Naive thymus-derived CD4-positive, alpha-beta T cell (primary cell): ENCODE measurements at places on chromosomes 16 and 17.

- peak; percentile 60 for DNase-seq
These were observed 19.9 kb upstream of the GPATCH8 start for GRCh38 chr17:44522883-44523671.

GRCh38 chr17:78133179-78133951 is 2.8 kb downstream of the TMC8 start:
- no peak for DNase-seq

GRCh38 chr17:19723964-19724363 is 7.6 kb upstream of the SLC47A2 start:
- DNase-seq = peak; percentile 7

DNA sequence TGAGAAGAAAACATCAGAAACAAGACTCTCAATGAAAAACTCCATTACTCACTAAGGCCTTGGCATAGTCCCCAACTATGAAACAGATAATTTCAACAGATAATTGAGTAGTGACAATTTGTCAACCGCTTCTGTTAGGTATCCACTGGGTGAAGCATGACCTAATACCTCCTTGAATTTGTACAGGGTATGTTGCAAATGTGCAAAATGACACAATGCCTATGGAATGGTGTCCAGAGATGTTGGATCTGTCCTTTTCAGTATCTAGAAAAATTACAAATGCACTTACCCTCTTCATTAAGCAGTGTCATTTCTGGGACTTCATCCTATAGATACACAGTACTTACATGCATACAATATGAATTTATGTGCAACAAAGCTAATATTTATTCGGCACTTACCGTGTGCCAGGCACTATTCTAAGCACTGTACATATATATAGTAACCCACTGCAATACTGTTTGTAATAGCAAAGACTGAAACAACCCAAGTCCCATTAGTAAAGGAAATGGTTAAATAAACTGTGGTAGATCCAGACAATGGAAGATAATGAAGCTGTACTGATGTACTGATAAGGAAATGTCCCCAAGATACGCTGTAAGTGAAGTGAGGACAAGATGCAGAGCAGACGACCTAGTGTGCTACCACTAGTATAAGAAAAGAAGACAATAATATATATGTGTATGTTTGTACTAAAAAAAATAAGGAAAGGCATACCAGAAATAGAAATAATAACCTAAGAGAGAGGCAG is 21.4 kb upstream of the SLC6A4 start:
- no peak for DNase-seq

- no peak for DNase-seq
These were observed 19.9 kb downstream of the RPH3AL start for GRCh38 chr17:332558-333322.

DNA sequence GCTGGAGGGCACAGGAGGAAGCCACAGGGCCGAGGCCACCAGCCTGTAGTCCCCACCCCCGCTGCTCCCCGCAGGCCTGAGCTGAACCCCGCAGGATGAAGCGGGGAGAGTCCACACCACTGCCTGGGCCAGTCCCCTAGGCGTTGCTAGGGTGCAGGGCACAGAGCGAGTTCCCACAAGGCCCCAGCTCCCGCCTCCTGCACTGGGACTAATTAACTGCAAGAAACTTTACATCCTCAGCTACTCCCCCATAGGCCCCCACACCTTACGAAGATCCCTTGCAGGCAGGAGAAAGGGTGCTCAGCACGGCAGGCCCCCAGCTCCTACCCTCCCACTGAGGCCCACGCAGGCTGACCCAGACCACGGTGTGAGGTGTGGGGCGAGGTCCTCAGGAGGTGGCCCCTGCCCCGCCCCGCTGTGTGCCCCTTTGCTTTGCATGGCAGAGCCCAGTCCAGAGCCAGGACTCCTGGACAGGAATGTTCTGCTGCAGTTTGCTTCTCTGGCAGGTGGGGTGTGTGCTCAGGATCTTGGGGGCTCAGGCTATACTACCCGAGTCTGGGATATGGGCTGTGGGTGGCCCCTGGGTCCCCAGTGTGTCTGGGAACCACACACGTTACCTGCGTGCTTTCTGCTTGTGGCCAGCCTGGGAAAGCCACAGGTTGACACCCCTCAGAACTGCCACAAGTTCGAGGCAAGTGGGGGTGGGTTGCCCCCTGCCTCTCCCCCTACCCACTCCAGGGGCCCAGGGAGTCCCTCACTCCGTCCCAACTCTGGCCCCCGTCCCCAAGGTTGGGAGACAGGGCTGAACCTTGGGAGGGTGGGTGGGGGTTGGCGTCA is 1.2 kb downstream of the GNG13 start:
- no peak for DNase-seq

DNA sequence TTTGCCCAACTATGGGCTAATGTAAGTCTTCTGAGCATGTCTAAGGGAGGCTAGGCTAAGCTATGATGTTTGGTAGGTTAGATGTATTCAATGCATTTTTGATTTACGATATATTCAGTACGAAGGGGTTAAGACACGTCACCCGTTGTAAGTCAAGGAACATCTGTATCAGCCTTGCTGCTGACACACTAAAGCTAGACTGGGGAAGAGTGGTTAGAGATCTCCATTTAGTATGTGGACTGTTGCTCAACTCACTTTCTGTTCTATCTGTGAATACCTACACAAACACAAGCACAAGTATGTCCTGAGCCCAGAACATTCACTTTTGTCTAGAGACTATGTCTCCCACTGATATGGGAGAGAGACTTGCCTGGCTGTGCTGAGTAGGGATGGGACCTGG is 71.5 kb downstream of the VMP1 start:
- no peak for DNase-seq

- DNase-seq = no peak
These were observed 199.5 kb downstream of the PRKCB start for GRCh38 chr16:24035127-24035842.

DNA sequence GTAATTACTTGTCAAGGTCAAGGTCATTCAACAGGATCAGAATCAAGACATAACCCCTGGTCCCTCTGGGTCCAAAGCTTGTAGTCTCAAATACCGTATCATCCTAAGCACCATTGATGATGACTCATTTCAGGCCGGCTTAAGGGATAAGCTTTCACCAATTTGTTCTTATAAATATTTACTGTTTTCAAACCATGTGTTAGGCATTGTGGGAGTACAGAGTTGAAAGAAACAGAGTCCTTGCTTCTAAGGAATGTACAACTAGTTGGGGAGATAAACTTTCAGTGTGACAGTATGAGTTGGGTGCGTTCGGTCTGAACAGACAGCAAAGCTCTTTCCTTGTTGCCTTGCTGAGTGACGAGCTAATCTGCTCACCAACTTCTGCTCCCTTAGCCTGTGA is 183.5 kb upstream of the MAF start:
- no peak for DNase-seq

DNA sequence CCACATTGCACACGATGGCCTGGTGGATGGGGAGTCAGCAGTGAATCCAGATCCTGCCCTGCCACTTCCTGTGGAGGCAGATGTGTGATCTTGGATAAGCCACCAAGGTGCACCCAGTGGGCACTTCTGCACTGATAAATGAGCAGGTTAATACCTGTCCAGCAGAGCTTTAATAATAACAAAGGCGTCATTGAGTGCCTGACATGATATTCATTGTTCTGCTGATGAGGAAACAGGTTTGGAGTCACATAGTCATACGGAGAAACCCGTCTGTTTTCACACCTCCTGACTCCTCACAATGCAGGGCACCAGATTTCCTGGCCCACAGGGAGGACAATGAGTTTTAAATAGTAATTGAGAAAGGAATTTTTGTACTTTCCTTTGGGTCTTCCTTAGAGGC is 324.6 kb upstream of the CDH5 start:
- DNase-seq = no peak

DNA sequence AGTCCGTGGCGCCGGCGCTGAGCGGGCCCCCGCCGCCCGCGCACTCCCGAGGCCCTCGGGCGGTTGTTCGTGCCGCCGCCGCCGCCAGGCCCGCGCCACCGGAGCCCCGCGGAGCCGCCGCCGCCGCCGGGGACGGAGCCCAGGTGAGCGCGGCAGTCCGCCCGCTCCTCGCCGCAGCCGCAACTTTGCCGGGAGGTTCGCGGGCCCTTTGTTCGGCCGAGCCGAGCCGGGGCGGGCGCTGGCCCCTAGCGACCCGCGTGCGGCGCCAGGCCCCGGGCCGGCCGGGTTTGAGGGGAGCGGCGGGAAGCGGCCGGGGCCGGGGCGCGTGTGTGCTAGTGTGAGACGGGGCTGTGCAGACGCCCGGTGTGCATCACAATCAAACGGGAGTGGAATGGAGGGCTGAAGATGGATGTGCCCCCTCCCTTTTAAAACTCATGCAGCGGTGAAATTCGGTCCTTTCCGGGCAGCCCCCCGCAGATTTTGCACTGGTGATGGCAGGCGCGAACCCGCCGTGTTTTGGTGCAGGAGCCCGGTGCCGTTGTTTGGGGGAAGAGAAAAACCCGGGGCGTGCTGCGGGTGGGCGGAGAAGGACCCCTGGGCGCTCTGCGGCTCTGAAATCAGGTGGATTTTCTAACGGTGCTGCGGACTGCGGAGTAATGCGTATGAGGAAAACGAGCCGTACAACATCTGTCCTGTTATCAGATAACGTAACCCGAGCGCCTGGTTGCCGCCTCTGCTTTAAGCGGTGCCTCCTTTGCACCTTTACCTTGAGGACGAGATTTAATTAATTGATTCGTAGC is 823 bp downstream of the TNRC6C start:
- DNase-seq = peak; percentile 55

DNA sequence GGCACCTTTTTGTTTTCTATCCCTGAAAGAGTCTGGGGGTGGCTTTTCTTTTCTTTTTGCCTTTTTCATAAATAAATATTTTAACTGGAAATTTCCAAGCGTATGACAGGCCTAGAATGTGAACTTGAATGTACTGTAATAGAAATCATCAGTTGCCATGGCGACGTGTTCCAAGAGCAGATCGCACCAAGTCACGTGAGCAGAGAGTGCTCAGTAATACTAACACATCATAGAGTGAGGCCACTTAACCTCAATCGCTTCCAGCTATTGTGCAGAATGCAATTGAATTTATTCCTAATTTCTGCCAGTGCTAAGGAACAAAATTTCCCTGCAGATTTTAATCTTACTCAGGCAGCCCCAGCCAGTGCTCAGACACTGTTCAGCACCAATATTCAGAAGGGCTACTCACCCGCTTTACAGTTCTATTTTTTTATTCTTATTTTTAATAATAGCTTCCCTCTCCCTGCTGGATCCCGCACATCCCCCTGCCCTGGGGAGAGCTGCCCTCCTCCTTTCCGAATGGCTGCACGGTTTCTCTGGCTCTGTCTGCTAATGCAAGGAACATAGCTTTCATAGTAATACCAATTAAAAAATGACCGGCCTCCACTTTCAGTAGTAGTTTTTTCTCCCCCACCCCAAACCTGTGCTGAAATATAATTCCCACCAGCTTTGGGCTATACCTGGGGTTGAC is 26.2 kb upstream of the PMFBP1 start:
- DNase-seq = no peak

- DNase-seq = no peak
These were observed 109.6 kb upstream of the CACNG3 start for GRCh38 chr16:24146518-24146917.

GRCh38 chr16:67167588-67167987 is 2.8 kb upstream of the NOL3 start:
- DNase-seq = no peak

DNA sequence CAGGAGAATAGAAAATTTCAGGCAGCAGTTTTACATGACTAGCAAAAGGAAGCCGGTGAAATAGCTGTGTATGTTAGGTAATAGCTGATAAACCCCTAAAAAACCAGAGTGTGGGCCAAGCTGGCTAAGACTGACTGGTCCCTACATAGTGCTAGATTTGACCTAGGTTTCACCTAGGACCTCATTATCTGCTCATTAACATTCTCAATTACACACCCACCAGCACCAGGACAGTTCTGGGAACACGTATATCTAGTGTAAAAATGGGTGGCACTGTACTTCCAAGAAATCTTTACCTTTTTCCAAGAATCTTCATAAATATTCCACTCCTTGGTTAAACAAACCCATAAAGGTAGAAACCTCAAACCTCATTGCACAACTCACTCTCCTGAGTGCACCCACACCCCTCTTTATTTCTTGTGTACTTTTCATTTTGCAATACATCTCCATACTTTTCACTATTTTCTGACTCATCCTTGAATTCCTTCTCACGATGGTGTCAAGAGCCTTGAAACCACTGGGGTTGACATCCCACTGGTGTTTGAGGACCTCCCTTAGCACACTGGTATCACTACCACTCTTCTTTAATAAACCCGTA is 262.7 kb upstream of the KCNJ16 start:
- no peak for DNase-seq
